ENCODE measurements at places on chromosomes 6 and 20. TPM values are rescaled to one million over a fixed set of nuclear protein-coding genes. Genes with fewer than 3 reads are reported as not detected.

Gene LY6G5B
- total RNA-seq = 3.4 TPM

Gene MCCD1
- not detected for total RNA-seq

Gene HSPA12B
- 0.12 TPM for total RNA-seq

Gene CAPN11
- total RNA-seq = not detected

Gene NKAIN2
- not detected for total RNA-seq

Gene SLC24A3
- total RNA-seq = not detected

Gene SIM1
- not detected for total RNA-seq

Gene DEFB112
- not detected for total RNA-seq

Gene TNFRSF6B
- 57.4 TPM for total RNA-seq

Gene FKBP5
- 14.5 TPM for total RNA-seq

Gene HFE
- 21.1 TPM for total RNA-seq

Gene SIRPD
- not detected for total RNA-seq

Gene SIGLEC1
- total RNA-seq = not detected

Gene AAR2
- total RNA-seq = 19.7 TPM

Gene HAO1
- total RNA-seq = not detected

Gene TMX4
- total RNA-seq = 37.0 TPM

Gene GLP1R
- total RNA-seq = not detected

Gene ID4
- total RNA-seq = 15.8 TPM

Gene HLA-DQB1
- not detected for total RNA-seq

Gene CAGE1
- 0.11 TPM for total RNA-seq

Gene FAM162B
- total RNA-seq = 14.1 TPM

Gene LY6G5C
- total RNA-seq = 0.33 TPM

Gene KCNK15
- 1.6 TPM for total RNA-seq

Gene MRPS10
- total RNA-seq = 75.7 TPM

Gene JPH2
- total RNA-seq = 3.0 TPM

Gene MBOAT1
- 11.6 TPM for total RNA-seq
